ENCODE measurements at places on chromosomes 7 and 10.

DNA sequence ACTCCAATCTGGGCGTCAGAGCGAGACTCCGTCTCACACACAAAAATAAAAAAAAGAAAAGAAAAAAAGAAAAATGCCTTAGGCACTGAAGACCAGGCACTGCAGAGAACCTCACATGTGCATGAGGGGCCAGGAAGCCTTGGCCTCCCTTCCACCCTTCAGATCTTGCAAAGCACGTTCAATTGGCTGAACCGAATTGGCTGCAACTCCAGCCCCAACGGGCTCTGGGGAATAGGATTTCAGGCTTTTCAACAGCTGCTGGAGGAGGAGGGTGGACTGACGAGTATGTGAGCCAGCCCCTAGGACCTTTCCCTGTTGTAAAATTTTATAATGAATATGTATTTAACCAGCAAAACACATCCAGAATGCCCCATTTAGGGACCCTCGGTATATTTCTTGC, 16.7 kb downstream of the TMEM120A start:
- DNase-seq = no peak

GRCh38 chr7:80187279-80187678, 52.6 kb downstream of the GNAI1 start:
- no peak for DNase-seq

GRCh38 chr10:49295297-49295696, 3.7 kb upstream of the C10orf71 start:
- DNase-seq = no peak

DNA sequence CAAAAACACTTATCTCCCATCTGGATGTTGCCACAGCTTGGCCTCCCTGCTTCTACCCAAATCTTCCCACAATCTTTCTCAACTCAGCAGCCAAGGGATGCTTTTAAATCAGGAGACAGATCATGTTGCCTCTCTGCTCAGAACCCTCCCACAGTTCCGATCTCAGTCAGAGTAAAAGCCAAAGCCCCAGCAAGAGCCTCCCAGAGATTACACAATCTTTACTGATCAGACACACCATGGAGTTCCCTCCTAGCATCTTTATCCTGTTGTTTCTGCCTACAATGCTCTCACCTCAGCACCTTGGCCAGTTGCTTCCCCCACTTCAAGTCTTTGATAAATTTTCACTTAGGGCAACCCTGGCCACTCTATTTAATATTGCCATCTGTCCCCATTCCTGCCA, 41.9 kb upstream of the ZNF33B start:
- no peak for DNase-seq

DNA sequence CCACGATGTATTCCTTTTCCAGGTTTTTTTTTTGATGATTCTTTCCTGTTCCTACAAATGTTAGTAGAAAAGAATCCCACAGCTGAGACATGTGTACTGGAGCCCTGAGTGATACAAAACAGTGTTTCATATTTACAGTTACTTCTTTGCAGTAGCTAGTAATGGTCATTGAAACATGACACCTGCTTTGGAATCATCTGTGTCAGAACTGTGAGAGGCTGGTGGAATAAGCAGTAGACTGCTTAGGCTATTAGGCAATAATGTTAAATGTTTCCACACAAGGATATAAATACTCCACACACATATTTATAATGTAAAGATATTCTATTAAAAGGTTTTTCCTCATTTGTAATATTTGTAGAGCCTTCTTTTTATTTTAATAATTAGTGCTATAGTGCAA, 394.0 kb downstream of the THSD7A start:
- DNase-seq = no peak

DNA sequence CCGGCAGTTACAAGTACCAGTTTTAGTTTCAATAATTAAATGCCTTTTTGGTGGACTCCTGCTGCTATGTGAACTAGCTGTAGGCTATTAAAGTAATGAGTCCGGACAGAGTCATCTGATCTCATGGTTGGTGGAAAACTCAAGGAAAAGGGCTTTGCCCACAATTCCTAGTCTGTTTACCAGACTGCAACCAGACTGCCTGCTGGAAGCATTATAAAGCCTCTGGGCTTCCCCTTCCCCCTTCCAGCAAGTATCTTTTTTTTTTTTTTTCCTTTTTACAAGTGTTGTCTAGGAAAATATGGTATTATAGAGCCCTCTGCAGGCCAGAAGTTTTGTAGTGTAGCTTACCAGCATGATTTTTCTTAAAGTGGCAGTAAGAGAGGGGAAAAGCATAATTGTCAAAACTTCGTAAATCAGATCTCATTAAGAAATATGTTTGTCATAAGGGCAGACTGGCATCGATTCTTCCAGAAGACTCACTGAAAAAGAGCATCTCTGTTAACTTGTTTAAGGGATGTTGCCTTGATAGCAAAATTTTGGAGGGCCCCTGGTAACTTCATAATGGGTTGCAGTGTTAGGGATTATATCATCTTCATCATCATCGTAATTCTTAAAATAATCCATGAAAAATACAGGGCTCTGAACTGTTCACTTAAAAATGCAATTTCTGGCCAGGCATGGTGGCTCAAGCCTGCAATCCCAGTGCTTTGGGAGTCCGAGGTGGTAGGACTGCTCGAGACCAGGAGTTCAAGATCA, 181.3 kb downstream of the TAX1BP1 start:
- DNase-seq = no peak

DNA sequence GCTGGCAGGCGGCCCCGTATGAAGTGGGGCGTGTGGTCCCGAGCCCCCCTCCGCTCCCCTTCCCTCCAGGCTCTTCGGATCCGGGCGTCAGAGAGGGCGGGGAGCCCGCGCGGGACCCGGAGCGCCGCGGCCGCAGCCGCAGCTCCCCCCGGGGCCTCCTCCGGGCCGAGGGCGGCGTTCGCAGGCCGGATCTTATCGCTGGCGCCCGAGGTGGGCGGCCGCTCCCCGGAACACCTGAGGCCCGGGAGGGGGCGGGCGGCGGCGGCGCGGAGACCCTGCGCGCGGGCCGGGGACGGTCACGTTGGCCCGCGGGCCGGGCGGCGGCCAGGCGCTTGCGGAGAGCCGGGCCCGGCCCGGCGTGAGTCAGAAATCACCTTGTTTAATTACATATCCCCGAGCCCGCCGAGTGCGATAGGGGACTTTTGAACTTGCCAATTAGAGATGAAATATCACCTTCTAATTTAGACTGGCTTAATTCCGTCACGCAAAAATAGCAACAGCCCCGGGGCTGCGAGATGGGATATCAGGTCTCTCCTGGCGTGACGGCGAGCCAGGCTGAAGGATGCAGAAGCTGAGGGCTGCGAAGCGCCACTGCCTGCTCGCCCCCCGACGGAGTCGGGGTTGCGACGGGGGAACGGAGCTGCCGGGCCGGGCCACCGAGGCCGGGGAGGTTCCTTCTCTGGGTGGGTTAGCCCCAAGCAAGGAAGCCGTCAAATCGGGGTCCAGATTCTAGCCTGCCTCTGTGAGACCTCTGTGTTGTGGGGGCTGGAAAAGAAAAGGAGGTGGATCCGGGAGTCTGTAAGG, 43.4 kb downstream of the LDB3 start:
- DNase-seq = peak; percentile 16

GRCh38 chr10:7121154-7121797, 289.6 kb downstream of the SFMBT2 start:
- DNase-seq = peak; percentile 11

GRCh38 chr10:69682955-69683474, 53.0 kb downstream of the FAM241B start:
- DNase-seq = no peak

DNA sequence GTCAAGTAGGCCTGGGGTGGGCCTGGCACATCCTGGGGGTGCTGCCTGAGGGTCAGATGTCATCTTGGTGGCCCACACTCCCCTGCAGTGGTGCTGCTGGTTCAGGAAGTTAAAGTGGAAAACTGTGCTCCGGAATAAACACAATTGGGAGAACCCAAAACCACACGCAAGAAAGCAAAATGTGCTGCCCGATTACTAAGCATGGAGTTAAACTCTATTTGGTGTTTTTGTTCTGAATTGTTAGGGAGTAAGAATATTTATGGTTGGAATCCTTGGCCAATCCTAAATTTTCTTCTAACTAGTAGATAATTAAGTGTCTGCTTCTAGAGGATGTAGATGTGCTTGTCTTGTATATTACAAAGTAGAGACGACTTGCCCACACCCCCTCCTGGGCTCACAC, 131.4 kb downstream of the MGMT start:
- no peak for DNase-seq

- DNase-seq = no peak
Measured at GRCh38 chr7:139131601-139132041, 22.1 kb upstream of the ZC3HAV1 start.

- DNase-seq = no peak
Measured at GRCh38 chr7:76506081-76506440, 4.3 kb upstream of the UPK3B start.

Data from activated T-helper 1 cell treated with anti-CD3 and anti-CD28 coated beads, Interleukin-2, amount 50 U/mL, for 16 hours (primary cell).